NCI-H510A treated with DMSO at 0.1 percent for 48 hours (cell line): ENCODE measurements at places on chromosomes 7 and 10.

GRCh38 chr7:151381348-151382078 is 28.3 kb downstream of the WDR86 start:
- no peak for DNase-seq

DNA sequence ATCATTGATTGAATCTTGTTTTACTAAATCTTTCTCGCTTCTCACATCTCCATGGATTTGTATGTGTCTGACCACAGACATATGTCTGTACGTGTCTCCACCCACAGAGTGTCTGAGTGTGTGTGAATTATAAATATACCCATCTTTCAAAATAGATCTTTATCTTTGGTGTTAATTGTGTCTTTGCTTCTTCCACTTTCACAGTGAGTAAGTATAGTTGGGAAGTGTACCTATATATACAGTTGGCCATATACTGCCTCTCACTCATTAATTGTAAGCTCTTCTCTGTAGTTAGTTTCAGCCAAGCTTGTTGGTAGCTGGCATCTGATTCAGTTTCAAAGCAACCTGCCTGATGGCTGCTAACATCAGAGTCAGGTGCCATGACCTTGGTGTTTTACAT is 18.4 kb downstream of the EEPD1 start:
- DNase-seq: no peak

DNA sequence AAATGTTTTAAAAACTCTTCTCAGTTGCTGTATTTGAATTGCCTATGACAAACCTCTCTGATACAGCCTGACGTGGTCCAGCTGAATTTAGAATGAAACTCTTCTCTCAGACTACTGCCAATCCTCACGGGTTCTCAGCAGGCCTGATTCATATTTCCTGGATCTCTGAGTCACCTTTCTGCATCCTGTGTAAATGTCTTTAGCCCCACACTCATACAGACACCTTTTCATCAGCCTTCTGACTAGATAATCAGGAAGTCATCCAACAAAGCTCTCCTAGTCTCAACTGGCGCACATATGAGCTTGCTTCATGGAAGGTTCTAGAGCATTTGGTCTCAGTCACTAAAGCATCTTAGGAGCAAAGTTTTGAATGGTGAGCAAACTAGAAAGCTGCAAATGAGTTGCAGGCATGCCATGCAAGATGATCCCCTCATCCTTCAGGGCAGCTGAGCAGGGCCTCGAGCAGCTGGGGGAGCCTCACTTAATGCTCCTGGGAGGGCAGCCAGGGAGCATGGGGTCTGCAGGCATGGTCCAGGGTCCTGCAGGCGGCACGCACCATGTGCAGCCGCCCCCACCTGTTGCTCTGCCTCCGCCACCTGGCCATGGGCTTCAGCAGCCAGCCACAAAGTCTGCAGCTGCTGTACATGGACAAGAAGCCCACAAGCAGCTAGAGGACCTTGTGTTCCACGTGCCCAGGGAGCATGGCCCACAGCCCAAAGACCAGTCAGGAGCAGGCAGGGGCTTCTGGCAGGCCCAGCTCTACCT is 182.8 kb downstream of the ARHGAP12 start:
- DNase-seq: no peak

- DNase-seq: no peak
Measured at GRCh38 chr10:94035982-94036765, 42.4 kb downstream of the PLCE1 start.

GRCh38 chr7:156397249-156397648 is 243.3 kb upstream of the RNF32 start:
- no peak for DNase-seq
